ENCODE measurements at places on chromosomes 5 and 9.
A peak's percentile ranks its signal among the peaks of the same experiment; 100 is the strongest.

DNA sequence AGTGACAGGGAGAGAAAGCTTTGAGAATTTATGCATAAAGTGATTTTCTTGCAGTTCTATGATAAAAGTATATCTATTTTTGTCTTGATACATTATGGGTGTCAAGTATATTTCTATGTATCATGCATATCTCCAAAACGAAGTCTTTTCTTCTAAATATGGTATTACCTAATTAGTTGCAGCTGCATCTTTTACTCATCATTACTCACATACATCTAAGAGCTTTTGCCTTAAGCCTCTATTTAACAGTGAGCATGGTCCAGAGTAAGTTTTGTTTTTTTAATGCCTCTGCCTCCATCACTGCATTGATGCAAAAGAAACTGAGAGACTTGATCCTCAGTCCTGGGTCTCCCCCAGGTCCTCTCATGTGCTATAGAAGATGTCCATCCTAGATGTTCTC lies 40.0 kb upstream of the SMC5 start:
- DNase-seq: no peak

- peak; percentile 99 for DNase-seq
These were observed 65.3 kb downstream of the CSNK1A1 start for GRCh38 chr5:149485655-149486615.

DNA sequence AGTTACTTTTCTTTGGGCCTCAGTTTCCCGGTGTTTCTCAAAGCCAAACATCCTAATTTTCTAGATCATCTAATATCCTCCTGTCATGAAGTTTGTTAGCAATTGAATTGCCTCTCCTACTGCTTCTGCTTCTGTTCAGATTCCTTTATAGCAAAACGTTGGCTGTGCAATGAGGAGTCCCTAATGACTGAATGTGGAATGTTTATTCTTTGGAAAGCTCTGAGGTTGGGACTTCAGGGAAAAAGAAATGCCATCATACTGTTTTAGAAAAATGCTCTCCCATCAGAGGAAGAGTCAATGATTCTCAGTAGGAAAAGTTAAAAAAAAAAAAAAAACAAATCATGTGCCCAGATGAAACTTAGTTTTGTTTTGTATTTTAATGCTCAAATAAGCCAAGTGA lies 268.7 kb upstream of the PAPPA start:
- DNase-seq: no peak

DNA sequence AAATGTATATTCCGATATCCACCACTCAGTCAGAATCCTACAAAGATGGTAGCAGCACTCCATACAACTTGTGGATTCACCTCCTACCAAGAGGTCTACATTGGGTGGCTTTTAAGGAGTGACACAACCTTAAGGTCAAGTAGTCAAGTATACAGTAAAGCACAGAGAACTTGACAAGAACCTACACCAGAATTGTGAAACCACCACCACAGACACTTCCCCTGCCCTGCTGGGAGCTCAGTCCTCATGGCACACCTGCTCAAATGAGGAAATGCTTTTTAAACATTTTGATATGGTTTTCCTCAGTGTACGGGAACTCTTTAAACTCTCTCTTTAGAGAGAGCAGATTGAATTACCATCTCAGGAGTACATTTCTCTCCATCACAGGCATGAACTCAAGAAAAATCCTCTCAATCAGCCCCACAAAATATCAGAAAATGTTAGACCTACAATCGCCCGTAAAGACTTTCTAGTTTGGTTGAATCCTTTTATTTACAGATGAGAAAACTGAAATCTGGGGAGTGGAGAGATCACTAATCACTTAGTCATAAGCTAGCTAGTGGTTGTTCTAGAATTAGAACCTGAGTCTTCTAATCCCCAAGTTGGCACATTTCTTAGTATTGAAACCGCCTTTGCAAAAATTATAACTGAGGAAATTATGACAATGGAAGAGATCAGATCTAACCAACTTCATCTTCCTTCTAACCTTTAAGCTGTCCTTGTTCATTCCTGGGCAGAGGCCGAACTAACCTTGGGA lies 38.5 kb upstream of the NR4A3 start:
- no peak for DNase-seq

- no peak for DNase-seq
These were observed 38.1 kb downstream of the ADAMTS2 start for GRCh38 chr5:179307013-179307800.

GRCh38 chr5:173577166-173577565 lies 39.3 kb downstream of the BOD1 start:
- DNase-seq: no peak

DNA sequence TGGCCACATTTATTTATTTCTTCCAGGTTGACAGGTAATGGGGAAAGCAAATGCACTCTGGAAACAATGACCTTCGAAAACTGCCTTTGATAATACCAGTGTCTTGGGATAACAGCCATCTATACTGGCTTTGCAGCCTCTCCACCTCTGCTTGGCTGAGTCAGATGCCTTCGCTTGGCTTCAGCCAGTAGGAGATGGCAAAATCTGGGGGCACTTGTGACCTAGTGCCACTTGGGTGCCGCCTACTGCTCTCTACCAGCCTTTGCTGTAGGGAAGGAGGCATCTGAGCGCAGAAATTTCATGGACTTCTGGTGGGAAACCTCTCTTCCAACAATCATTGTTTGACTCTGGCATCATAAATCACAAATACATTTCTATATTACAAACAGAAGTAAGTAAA lies 21.8 kb downstream of the FYB1 start:
- no peak for DNase-seq

GRCh38 chr5:88474574-88474973 lies 205.9 kb upstream of the TMEM161B start:
- DNase-seq: no peak

DNA sequence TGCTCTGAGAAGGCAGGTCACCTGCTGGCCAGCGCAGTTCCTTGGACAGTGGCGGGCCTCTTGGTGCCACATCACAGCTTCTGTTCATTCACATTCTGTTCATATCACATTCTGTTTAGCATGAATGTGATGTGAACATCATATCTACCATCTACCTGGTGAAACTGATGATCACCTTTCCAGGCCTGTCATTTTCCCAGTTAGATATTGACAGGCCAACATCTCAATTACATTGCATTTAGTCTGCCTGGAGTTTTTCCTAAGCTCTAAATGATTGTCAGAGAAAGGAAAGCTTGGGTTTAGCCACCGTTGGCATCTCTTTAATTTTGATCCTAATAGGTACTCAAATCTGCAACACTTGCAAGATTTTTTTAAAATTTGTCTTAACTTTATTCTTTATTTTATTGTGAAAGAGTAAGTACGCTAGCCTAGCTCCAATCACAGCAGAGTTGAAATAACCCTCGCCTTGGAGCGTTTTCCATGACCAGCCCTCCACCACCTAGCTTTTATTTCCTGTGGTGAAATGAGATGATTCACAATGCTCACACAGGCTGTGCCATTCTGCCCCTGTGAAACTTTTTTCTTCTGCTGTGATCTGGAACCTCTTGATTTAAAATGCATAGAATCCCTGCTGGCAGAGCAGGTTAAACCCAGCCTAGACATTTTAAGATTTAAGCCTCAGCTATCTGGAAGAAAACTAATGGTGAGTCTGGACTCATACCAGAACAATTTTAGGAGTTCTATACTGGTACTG lies 225.0 kb downstream of the ESM1 start:
- DNase-seq: peak; percentile 86

GRCh38 chr5:54965806-54966205 lies 19.6 kb downstream of the ESM1 start:
- peak; percentile 17 for DNase-seq

- DNase-seq: peak; percentile 63
These were observed 27.2 kb downstream of the PRRC2B start for GRCh38 chr9:131420980-131421624.

DNA sequence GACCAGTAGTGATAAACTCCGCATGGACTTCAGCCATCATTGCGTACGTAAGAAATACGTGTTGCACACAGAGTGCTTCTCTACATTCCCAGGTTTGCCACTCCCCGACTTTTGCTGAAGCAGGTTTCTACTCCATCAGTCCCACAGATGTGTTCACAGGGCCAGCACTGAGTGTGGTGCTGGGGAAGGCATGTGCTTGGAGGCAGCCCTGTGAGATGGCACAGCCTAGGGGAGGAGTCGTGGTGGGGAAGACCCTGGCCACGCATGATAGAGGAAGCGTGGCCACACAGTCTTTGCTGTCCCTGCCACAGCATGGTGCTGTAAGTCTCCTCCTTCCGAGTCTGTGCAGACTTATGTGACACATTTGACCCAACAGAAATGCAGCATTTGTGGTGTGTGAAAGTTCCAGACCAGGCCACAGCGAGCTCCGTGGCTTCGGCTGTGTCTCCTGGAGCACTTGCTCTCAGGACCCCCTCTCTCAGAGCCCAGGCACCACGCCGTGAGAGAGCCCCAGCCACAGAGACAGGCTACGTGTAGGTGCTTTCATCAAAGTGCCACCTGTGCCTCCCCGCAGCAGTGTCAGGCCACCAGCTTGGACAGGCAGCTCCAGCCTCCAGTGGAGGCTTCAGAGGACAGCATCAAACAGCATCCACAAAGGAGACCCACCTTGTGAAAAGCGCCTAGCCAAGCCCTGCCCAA lies 197.8 kb downstream of the AUH start:
- DNase-seq: no peak

- no peak for DNase-seq
These were observed 287.9 kb downstream of the ZSWIM6 start for GRCh38 chr5:61619777-61620518.

DNA sequence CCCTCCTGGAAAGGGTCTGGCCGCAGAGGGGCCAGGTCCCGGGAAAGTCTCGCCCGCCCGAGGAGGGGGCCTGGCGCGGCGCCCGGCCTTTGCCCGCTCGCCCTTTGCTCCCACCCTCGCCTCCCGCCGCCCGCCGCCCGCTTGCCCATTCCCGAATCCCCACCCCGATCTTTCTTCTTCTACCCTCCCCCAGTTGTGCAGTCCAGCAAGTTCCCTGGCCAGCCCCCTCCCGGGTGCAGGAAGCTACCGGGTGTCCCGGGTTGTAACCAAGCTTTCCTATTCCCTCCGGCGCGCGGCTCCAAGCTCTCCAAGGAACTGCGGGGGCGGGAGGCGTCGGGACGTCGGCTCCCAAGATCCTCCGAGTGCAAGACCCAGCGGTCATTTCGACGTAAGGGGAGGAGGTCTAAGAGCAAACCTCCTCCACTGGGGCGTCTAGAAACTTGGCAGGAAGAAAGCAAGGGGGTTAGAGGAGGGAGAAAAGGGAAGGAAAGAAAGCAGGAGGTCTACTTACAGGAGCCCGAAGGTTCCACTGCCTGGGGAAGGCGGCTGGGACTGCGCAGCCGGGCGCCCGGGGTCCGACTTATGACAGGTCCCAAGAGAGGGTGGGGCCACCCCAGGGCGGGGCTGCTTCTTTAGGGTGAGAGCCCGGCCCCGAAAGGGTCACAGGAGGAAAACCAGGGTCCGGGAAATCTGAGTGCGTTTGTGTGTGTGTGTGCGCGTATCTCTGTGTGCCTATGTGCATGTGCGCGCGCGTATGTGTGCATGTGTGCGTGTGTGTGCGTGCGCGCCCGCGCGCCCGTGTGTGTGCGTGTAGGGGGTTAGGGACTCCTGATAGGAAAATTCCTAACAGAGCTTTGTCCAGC lies at the start of gene PTGR1:
TSS of gene PTGR1 (minus strand) at position 556 of the 863 bp plus-strand sequence. CDS start 2,225 bp downstream, outside the sequence.
- DNase-seq: peak; percentile 94

- no peak for DNase-seq
These were observed 13.8 kb downstream of the TBC1D2 start for GRCh38 chr9:98241357-98242300.

GRCh38 chr5:83265318-83265717 lies 188.0 kb downstream of the XRCC4 start:
- peak; percentile 24 for DNase-seq

DNA sequence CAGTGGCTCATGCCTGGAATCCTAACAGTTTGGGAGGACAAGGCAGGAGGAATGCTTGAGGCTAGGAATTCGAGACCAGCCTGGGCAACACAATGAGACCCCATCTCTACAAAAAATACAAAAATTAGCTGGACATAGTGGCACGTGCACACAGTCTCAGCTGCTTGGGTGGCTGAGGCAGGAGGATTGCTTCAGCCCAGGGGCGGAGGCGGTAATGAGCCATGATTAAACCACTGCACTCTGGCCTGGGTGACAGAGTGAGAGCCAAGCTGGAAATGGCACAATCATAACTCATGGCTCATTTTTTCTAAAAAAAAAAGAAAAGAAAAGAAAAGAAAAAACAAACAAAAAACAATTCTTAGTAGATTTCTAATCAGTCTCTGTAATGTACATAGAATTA lies 446.2 kb downstream of the ELAVL2 start:
- no peak for DNase-seq

DNA sequence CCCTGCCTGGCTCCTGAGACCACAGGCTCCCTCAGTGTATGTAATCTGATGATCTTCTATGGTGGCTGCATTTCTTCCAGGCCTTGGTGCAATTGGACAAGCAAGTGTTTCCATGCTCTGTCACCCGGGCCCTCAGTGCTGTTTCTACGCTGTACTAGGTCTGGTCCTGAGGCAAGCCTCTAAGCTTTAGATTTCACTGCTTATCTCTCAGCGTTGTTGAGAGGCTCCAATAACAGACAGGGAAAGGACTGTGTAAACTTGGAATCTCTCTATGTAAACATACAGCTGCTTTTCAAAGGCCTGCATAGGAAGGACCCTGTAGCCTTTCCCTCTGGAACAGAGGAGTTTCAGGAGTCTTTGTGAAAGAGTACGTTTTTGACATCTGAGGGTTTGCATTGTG lies 38.6 kb upstream of the NFIB start:
- DNase-seq: no peak

DNA sequence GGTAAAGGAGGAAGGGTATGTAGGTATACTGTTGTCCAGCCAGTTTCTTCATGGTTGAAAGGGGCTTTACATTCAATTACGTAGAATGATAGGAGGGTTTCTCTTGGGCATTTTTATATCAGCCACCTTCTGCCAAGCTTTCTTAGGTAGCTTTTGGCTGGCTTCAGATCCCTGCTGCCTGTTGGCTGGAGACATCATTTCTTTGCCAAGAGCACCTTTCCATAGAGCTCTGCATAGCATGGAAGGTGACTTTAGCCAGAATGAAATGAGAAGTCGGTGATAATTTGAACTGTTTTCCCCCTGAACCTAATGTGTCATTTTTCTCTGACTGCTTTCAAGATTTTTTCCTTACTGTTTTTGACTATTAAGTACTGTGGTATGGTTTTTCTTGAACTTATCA lies 26.9 kb downstream of the TMEFF1 start:
- DNase-seq: no peak

- DNase-seq: peak; percentile 69
These were observed 15.5 kb downstream of the DAPK1 start for GRCh38 chr9:87513161-87513560.

DNA sequence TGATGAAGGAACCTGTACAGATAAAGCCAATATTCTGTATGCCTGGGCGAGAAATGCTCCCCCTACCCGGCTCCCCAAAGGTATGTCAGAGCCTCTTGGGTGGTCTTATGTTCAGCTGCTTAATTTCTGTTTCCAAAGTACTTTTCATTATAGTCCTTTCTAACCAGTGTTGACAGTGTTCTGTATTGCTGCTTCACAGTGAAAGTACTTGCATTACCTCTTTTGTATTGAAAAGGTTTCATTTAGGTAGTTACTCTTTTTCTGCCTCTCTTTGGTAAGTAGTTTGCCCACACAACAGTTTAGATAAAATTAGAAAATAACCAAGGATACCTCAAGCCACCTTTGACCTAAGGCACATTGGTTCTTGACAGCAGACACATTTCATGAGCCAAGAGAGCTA lies 169.9 kb downstream of the PAM start:
- DNase-seq: no peak

- DNase-seq: no peak
These were observed 75.6 kb downstream of the EHMT1 start for GRCh38 chr9:137694236-137694959.
